ENCODE measurements at places on chromosomes 5 and 9. TPM values are rescaled to one million over a fixed set of nuclear protein-coding genes. Genes with fewer than 3 reads are reported as not detected.
A peak's percentile ranks its signal among the peaks of the same experiment; 100 is the strongest.

DNA sequence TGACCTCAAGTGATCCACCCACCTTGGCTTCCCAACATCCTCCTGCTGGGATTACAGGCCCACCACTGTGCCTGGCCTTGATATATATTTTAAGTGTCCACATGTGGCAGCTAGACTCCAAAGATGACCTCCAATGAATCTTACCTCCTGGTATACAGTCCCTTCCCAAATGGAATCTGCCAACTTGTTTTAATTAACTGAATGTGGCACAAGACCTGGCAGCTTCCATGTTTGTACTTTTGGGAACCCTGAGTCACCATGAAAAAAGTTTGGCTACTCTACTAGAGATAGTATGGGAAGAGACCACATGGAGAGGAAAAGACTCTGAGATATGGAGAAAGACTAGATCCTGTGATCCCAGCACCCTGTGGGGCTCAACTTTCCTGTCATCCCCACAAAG, 42.5 kb downstream of the CCL28 start:
- no peak overlapping the region for H3K27ac ChIP-seq
- no peaks in the 10 kb centered on the region for H3K27me3 ChIP-seq
- H3K4me3 ChIP-seq, result no peak overlapping the region
- no peaks in the 10 kb centered on the region for H3K36me3 ChIP-seq
- H3K4me1 ChIP-seq, result no peaks in the 10 kb centered on the region

- no peak for DNase-seq
- H3K4me3 ChIP-seq, result no peak overlapping the region
- H3K27me3 ChIP-seq, result no peaks in the 10 kb centered on the region
- no peak overlapping the region for H3K27ac ChIP-seq
Measured at GRCh38 chr5:1568201-1568979, 44.6 kb upstream of the LPCAT1 start.

DNA sequence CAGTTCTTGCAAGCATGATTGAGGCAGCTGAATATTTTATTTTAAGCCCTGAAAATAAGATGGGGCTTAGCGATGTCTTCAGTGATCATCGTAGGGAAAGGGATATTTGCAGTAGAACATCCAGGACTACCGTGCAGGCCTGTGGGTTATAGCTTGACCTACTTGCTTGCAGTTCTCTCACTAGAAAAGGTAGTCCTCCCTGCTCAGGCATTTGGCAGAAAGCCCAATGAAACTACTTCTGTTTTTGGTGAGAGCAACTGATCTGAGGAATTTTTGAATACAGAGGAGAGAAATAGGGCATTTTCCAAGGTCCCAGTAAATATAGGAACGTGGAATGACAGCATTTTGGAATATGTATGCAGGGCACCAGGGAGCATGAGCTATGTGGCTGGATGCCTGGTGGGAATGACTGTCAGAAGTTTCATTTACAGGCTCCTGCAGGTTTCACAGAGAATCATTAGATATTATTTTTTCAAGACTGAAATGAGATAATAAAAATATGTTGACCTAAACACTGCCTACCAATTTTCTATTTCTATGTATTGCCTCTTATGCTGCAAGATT, 417.9 kb upstream of the ACTBL2 start:
- no peak overlapping the region for H3K4me3 ChIP-seq
- H3K36me3 ChIP-seq, result no peaks in the 10 kb centered on the region
- H3K27me3 ChIP-seq, result no peaks in the 10 kb centered on the region
- no peaks in the 10 kb centered on the region for H3K4me1 ChIP-seq

- H3K27me3 ChIP-seq, result no peaks in the 10 kb centered on the region
- no peaks in the 10 kb centered on the region for H3K4me1 ChIP-seq
- H3K36me3 ChIP-seq, result peaks cover 12% of the 10 kb centered on the region
- H3K4me3 ChIP-seq, result no peak overlapping the region
- DNase-seq, result no peak
Measured at GRCh38 chr9:72352911-72353388, 12.1 kb downstream of the ZFAND5 start.

GRCh38 chr5:4245511-4245910, 649.9 kb downstream of the IRX1 start:
- H3K27me3 ChIP-seq, result no peaks in the 10 kb centered on the region
- DNase-seq, result no peak
- peaks cover 3% of the 10 kb centered on the region for H3K4me1 ChIP-seq
- H3K27ac ChIP-seq, result no peak overlapping the region
- no peak overlapping the region for H3K4me3 ChIP-seq

The ZFAND5 gene
- 217 TPM for total RNA-seq

- no peak for DNase-seq
- no peaks in the 10 kb centered on the region for H3K4me1 ChIP-seq
- no peaks in the 10 kb centered on the region for H3K27me3 ChIP-seq
- H3K36me3 ChIP-seq, result peaks cover 2% of the 10 kb centered on the region
Measured at GRCh38 chr5:75551471-75551870, 39.8 kb downstream of the POLK start.

- H3K4me3 ChIP-seq, result no peak overlapping the region
- H3K27ac ChIP-seq, result peak overlapping the region; percentile 38
- no peak for DNase-seq
- peaks cover 4% of the 10 kb centered on the region for H3K36me3 ChIP-seq
Measured at GRCh38 chr9:100555471-100555870, 22.4 kb upstream of the CAVIN4 start.

GRCh38 chr9:109887079-109887478, 107.1 kb downstream of the PALM2AKAP2 start:
- no peak for DNase-seq
- H3K27ac ChIP-seq, result no peak overlapping the region
- H3K36me3 ChIP-seq, result no peaks in the 10 kb centered on the region
- H3K27me3 ChIP-seq, result no peaks in the 10 kb centered on the region
- peaks cover 2% of the 10 kb centered on the region for H3K4me1 ChIP-seq

GRCh38 chr9:86285261-86285660, 2.9 kb upstream of the ISCA1 start:
- peaks cover 5% of the 10 kb centered on the region for H3K4me1 ChIP-seq
- peaks cover 4% of the 10 kb centered on the region for H3K36me3 ChIP-seq
- no peak overlapping the region for H3K4me3 ChIP-seq
- H3K27ac ChIP-seq, result no peak overlapping the region

GRCh38 chr5:180784497-180785097, 18.0 kb downstream of the MGAT1 start:
- H3K27ac ChIP-seq, result no peak overlapping the region
- peaks cover 29% of the 10 kb centered on the region for H3K4me1 ChIP-seq
- no peak overlapping the region for H3K4me3 ChIP-seq
- peak; percentile 61 for DNase-seq
- peaks cover 18% of the 10 kb centered on the region for H3K36me3 ChIP-seq

The HAVCR2 gene
- total RNA-seq, result 22.9 TPM

GRCh38 chr5:10607666-10608073, 43.8 kb downstream of the ANKRD33B start:
- no peaks in the 10 kb centered on the region for H3K27me3 ChIP-seq
- no peak overlapping the region for H3K27ac ChIP-seq
- H3K4me3 ChIP-seq, result no peak overlapping the region
- no peak for DNase-seq

The TRAF1 gene
- 3.5 TPM for total RNA-seq

DNA sequence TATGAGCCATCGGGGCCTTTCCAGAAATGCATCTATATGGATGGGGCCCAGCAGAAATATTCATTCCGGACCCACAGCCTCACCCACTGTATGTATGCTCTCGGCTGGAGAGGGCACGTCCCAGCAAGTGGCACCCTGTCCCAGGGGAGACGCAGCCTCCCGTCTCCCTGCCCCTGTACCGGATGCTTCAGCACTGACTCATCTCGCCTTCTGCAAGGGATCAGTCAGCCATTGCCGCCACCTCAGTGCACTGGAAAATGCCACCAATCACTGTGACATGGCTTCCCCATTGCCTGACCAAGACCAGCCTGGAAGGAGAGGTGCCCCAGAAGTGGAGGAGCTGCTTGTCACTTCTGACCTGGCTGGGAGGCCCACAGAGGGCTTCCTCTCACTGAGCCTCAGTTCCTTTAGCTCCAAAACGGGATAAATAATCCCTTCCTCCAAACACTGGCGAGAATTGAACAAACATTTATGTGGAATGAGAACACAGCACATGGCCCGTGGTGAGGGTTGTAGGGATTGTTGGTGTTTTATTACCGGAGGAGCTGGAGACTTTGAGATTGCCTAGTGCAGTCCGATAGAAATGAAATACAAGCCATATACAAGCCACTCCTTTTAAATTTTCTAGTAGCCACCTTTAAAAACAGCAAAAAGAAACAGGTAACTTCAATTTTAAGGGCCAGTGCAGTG, 43.9 kb upstream of the ORM1 start:
- no peak for DNase-seq
- H3K4me1 ChIP-seq, result peaks cover 28% of the 10 kb centered on the region
- no peaks in the 10 kb centered on the region for H3K27me3 ChIP-seq
- H3K27ac ChIP-seq, result no peak overlapping the region

- DNase-seq, result no peak
- H3K27me3 ChIP-seq, result no peaks in the 10 kb centered on the region
- H3K4me1 ChIP-seq, result no peaks in the 10 kb centered on the region
- H3K36me3 ChIP-seq, result no peaks in the 10 kb centered on the region
- no peak within 1 kb of the TSS for H3K27ac ChIP-seq
- H3K4me3 ChIP-seq, result no peak within 1 kb of the TSS
Measured at GRCh38 chr5:157166214-157167213, at the start of gene GARIN3. Gene GARIN3 (minus strand): TSS chr5:157166264. CDS start chr5:157166168, 96 bp downstream.

The CD72 gene
- 1.3 TPM for total RNA-seq

The EGFLAM gene
- total RNA-seq, result 124 TPM

- H3K27me3 ChIP-seq, result peaks cover 6% of the 10 kb centered on the region
- H3K4me3 ChIP-seq, result no peak overlapping the region
- H3K27ac ChIP-seq, result no peak overlapping the region
Measured at GRCh38 chr5:96080557-96080956, 118.9 kb upstream of the ELL2 start.

The ANKRD20A1 gene
- 8.9 TPM for total RNA-seq

- H3K4me3 ChIP-seq, result no peak overlapping the region
- no peak overlapping the region for H3K27ac ChIP-seq
- DNase-seq, result peak; percentile 56
- no peaks in the 10 kb centered on the region for H3K27me3 ChIP-seq
- no peaks in the 10 kb centered on the region for H3K4me1 ChIP-seq
- no peaks in the 10 kb centered on the region for H3K36me3 ChIP-seq
Measured at GRCh38 chr5:124089578-124089977, 577.6 kb downstream of the CSNK1G3 start.

DNA sequence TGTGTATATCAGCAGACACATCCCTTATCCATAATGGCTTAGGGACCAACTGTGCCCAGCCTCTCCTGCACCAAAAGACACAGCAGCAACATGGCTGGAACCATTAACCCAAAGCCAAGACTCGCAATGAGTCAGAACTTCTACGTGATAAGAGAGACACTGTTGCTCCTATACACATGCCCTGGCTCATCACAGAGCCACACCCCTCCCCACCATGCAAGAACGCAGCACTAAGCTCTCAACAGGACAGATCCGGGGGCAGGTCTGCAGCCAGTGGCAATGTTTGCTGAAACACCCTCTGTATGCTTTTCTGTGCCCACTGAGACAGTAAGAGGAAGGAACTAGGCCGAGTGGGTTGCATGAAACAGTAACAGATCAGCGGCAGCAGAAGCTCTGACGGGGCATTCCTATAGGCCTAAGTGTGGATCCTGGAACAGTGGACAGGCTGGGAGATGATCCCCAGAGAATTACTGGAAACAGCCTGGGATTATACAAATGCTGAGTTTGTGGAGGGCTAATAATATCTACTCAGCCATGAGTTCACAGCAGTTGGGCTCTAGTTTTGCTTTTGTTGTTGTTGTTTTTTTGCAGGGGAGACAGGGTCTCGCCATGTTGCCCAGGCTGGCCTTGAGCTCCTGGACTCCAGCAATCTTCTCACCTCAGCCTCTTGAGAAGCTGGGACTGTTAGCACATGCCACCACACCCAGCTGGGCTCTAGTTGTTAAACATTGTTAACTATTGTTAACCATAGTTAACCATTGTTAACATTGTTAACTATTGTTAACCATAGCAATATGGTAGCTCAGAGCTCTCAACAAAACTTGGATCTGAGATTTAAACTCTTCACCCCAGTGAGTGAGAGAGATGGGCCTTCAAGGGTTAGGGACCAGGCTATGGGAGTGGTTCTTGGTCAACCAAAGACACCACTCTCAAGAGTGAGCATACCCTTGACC, 41.0 kb downstream of the B4GALT1 start:
- no peak overlapping the region for H3K27ac ChIP-seq
- peaks cover 13% of the 10 kb centered on the region for H3K36me3 ChIP-seq
- H3K4me1 ChIP-seq, result no peaks in the 10 kb centered on the region

GRCh38 chr9:135404451-135405144, 75.0 kb upstream of the PPP1R26 start:
- H3K4me3 ChIP-seq, result no peak overlapping the region
- H3K4me1 ChIP-seq, result no peaks in the 10 kb centered on the region
- no peak for DNase-seq

GRCh38 chr5:52255308-52255707, 532.4 kb upstream of the ITGA1 start:
- no peaks in the 10 kb centered on the region for H3K4me1 ChIP-seq
- no peak overlapping the region for H3K27ac ChIP-seq
- H3K36me3 ChIP-seq, result no peaks in the 10 kb centered on the region

DNA sequence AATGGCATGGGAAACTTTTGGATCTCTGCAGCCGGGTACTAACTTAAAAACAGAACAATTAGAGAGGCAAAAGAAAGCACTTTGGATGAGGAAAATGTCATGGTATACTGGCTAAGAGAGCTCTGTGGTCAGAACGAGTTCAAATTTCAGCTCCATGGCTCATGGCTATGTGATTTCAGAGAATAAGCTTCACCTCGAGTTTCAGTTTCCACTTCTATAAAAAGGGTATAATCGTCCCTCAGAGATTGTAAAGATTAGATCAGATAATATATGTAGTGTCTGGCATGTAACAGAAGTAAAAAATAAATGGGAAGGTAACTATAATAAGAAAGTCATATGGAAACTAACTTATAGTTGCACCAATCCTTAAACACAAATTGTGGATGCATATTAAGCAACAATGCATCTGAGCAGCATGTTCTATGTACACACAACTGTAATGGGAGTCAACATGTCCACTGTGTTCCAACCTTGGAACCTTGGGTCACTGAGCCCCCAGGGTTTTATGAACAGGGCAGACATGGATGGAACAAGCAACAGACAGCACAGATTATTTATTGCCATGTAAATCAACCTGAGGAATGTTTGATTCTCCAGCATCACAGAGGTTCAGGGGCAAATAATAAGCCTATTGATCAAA, 145.4 kb downstream of the MAPKAP1 start:
- H3K27ac ChIP-seq, result no peak overlapping the region
- no peaks in the 10 kb centered on the region for H3K27me3 ChIP-seq
- H3K36me3 ChIP-seq, result no peaks in the 10 kb centered on the region
- DNase-seq, result no peak
- H3K4me1 ChIP-seq, result no peaks in the 10 kb centered on the region

DNA sequence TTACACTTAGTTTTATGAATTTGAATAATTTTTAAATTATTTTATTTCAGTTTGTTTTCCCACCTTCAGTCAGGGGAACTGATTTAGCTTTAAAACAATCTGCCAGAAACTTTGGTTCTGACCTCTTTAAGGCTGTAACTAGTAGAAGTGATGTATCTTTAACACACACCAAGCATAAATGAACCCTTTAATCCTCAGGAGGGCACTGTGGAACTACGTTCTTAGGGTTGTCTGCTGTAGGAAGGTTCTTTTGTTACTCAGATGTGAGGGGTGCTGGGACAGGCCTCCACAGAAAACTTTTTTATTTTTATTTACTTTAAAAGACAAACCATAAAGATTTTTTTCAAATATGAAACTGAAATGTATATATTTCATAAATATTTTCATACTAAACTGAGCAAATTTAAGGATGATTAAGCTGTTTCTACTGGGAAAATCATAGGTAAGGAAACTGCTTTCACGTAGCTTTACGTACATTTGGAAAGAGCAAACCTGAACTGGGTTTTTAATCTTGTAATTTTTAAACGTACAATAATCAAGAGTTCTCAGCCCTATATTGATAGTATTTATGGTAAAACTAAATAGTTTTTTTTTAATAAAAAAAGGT, 5.3 kb downstream of the KLF4 start:
- no peaks in the 10 kb centered on the region for H3K36me3 ChIP-seq
- H3K4me1 ChIP-seq, result peaks cover 26% of the 10 kb centered on the region
- no peak overlapping the region for H3K27ac ChIP-seq
- peaks cover 26% of the 10 kb centered on the region for H3K27me3 ChIP-seq
- peak; percentile 90 for DNase-seq

All from spinal cord (tissue), 10 donors.